NCI-H1048 (cell line): ENCODE measurements at places on chromosomes 1 and 21.

DNA sequence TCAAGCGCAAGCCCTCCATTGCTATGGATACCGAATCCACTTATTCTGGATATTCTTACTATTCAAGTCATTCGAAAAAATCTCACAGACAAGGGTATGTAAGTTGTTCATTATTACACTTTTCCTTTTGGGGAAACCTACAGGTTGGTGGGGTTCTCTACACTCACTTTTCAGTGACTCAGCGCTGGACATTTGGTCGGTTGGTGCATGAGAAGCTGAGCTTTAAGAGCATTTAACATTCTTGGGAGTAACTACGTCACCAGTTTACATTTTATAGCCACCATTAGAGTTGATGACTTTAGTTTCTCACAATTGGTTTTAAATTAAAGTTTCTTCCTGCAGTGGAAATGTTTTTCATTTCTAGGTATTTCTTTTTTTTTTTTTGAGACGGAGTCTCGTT, 9.6 kb downstream of the VANGL1 start:
- DNase-seq, result no peak

GRCh38 chr1:233662575-233663304, 48.8 kb downstream of the KCNK1 start:
- no peak for DNase-seq

- no peak for DNase-seq
These were observed 120.6 kb downstream of the PTBP2 start for GRCh38 chr1:96842215-96842614.

DNA sequence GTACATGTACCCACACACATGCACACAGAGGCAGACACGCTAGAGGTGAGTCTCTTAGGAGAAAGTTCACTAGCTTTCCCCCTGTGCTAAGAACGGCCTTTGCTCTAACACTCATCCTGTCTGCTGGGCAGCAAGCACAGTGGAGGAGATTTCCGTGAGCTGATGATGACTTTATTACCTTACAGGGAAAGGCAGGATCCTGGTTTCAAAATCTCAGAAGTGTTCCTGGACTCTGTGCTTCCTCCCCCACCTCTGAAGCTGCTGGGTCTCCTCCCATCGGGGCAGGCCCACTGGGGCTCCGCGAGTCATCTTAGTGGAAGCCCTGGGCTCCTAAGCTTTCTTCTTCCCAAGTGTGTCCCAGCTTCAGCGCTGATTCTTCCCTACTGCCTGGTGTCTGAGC, 2.7 kb downstream of the FAM3B start:
- no peak for DNase-seq

- DNase-seq, result no peak
These were observed 28.4 kb upstream of the DMBX1 start for GRCh38 chr1:46461017-46461808.

GRCh38 chr1:184152434-184152898, 100.9 kb downstream of the TSEN15 start:
- no peak for DNase-seq

DNA sequence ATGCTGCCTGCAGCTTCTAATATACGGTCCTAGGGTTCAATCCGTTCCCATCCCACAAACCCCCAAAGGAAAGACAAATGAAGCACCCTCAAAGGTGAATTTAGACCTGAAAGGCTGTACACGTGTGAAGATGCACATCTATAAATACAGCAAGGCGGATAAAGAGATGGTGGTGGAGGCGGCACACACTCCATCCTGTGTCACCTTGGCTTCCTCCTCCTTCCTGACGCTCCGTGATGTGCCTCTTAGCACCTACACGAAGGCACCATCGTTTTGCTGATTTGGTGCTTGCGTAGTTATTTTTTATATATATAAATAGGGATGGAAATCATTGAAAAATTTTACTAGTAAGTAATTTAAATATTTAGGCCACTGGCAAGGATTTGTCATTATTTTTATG, 359.4 kb downstream of the NPHP4 start:
- DNase-seq, result no peak

GRCh38 chr21:44352253-44352860, 1.1 kb upstream of the TRPM2 start:
- no peak for DNase-seq

GRCh38 chr1:30572192-30572591, 151.2 kb downstream of the MATN1 start:
- DNase-seq, result no peak

DNA sequence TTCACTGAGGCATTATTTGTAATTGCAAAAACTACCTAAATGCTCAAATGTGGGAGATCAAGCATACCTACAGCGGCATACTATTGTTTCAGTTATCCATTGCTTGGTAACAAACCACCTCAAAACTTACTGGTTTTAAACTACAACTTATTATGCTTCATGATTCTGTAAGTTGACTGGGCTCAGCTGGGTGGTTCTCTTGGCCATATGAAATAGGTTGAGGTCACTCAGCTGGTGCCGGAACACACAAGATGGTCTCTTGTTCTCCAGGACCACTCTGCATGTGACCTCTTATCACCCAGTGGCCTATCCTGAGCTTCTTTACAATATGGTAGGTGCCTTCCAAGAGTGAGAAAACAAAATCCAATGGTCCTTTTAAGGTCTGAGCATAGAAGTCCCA, 195.4 kb upstream of the FGGY start:
- DNase-seq, result no peak

GRCh38 chr1:198929111-198929604, 290.3 kb downstream of the PTPRC start:
- DNase-seq, result no peak

DNA sequence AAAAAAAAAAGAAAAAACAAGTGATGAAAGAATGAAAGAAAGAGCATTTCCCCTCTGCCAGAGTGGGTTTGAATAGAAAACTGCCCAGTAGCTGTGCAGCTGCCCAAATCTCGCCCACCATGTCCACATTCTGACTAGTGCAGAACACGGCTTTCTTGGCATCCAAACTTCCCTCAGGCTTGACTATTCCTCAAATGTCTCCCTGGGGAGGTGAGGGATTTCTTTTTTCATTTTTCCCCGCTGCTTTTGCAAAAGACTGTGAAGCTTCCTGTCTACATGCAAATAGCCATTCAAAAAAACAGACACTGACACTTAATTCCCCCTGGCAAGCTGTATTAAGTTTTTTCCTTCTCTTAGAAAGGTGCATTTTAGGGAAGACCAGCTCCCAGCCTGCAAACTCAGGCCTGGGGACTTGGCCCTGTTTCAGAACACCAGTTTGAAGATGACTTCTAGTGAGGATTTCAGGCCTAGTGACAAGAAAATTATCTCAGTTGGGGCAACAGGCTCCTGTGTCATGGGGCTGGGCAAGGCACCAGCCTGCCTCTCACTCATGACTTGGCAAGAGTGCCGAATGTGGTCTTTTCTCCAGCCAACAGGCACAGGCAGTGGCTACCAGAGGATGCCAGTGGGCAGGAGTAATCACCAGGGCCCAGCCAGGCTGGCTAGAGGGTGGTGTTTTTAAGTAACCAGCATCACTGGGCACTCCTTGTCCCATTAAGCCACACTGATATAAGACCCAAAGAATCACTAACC, 178.1 kb upstream of the NFIA start:
- DNase-seq, result no peak

- no peak for DNase-seq
These were observed 3.6 kb downstream of the CR1L start for GRCh38 chr1:207648334-207649209.

- no peak for DNase-seq
These were observed 55.2 kb downstream of the COL6A1 start for GRCh38 chr21:46036696-46037330.

DNA sequence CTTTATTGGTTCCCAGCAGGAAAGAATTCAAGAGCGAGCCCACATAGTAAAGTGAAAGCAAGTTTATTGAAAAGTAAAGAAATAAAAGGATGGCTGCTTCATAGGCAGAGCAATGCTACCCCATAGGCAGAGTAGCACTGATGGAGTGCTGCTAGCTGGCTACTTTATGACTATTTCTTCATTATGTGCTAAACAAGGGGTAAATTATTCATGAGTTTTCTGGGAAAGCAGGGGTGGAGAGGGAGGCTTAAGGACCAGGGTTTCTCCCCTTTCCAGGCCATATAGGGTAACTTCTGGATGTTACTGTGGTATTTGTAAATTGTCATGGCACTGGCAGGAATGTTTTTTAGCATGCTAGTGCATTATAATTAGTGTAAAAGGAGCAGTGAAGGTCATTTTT, 1271.4 kb downstream of the KCNT2 start:
- no peak for DNase-seq

GRCh38 chr1:248787430-248787829, 31.9 kb upstream of the LYPD8 start:
- DNase-seq, result no peak

GRCh38 chr1:100627054-100627716, 89.2 kb downstream of the GPR88 start:
- DNase-seq, result no peak

- DNase-seq, result no peak
These were observed 44.1 kb upstream of the RAB4A start for GRCh38 chr1:229226796-229227195.

DNA sequence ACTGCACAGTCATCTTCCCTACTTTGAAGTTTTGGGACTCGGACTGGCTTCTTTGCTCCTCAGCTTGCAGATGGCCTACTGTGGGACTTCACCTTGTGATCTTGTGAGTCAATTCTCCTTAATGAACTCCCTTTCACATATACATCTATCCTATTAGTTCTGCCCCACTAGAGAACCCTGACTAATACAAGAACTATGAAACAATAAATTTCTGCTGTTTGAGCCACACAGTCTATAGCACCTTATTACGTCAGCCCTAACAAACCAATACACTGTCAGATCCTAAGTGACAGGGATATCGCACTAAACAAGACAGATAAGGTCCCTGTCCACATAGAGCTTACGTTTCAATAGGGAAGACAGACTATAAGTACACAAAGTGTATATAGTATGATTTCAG, 120.1 kb downstream of the PLPP3 start:
- no peak for DNase-seq

DNA sequence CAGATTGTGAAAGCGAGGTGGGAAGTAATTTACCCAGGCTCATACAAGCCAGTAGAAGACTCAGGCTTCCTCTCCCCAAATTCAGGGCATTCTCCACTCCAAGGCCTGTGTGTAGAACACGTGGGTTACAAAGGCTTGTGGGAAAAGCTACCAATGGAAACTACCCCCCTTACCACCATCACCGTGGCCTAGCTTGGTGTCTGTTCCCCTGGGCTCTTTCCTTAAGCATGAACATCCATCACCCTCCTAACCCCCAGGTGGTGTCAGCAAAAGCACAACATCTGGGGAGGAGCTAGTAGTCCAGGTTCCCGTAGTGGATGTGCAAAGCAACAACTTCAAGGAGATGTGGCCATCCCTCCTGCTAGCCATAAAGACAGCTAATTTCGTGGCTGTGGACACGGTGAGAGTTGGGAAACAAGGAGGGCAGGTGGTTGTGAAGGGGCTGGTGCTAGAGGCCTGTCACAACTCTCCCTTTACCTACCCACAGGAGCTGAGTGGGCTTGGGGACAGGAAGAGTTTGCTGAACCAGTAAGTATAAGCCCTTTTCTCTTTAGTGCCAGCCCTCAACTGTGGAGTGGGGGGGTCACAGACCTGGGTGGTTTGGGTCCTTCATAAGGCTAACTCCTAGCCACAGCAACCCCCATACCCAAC, 701 bp upstream of the MUTYH start:
- no peak for DNase-seq

DNA sequence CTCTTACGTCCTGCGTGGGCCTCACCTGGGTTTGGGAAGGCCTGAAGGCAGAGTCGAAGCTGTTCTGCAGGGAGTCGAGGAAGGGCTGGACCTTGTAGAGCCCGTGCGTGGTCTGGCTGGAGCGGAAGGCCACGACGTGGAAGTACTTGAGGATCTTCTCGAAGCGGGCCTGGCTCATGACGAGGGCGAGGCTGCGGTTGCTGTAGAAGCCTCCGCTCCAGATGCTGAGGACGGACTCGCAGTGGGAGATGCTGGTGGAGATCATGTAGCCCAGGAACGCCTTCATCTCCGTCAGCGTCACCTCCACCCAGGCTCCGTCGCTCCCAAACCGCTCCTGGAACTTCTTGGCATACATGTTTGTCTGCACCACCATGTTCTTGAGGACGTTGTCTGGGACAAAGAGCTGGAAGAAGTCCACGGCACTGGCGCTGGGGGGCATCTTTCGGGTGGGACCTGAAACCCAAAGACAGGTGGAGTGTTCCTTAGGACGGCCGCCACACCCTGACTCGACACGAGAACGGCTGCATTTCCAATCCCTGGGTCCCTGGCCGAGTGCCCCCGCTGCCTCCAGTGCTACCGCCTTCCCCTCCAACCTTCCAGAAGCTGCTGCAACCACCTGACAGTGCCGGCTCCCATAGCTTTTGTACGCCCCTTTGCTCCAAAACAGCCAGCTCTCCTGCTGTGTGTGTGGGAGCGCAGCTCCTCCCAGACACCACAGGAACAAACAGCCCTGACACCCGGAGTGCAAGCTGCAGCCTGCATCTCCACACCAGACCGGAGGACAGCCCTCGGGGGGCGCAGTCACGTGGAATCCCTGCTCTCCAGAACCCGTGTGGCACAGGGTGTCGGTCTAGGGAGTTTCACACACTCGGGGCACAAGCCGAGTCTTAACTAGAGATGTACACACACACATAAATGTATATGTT, 69.0 kb downstream of the PGBD5 start:
- DNase-seq, result no peak

- no peak for DNase-seq
These were observed 29.8 kb downstream of the SLC2A1 start for GRCh38 chr1:42928859-42929258.

GRCh38 chr1:6822530-6823359, 37.5 kb downstream of the CAMTA1 start:
- DNase-seq, result no peak

DNA sequence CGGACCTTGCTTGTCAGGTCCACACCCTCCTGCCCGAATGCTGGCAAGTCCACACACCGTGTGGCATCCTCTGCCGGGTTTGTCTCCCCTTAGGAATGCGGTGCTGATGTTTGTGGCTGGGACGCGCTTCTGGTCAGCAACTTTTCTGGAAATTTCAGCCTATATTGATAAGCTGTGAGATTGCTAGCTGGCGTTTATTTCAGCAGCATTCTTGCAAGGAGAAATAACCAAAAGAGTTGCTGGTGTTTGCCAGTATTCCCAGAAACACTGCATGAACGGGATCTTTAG, 601 bp downstream of the CEPT1 start:
- DNase-seq, result no peak

DNA sequence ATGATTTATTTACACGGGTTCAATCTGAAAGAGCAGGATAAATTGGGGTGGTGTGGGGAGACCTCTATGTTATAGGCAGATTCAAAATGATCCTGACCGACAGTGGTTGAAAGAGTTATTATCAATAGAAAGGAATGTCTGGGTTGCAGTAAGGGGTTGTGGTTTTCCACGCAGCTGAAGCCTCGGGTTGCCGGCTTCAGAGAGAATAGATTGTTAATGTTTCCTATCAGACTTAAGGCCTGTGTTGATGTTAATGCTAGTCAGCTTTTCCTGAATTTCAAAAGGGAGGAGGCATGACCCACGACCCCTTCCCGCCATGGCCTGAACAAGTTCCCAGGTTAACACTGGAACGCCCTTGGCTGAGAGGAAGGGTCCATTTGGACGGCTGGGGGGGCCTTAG, 2.2 kb upstream of the UBE2J2 start:
- no peak for DNase-seq

GRCh38 chr1:29409616-29410015, 173.3 kb downstream of the PTPRU start:
- no peak for DNase-seq

GRCh38 chr1:206469933-206470691, at the start of gene IKBKE:
Gene IKBKE, plus strand, starts transcription at chr1:206470476. Its CDS starts 2,752 bp downstream, at chr1:206473228.
- DNase-seq, result no peak
